Esophagus muscularis mucosa (tissue), 4 donors: ENCODE measurements at places on chromosomes 6 and 20. TPM values are rescaled to one million over a fixed set of nuclear protein-coding genes. Genes with fewer than 3 reads are reported as not detected.

GRCh38 chr6:42040856-42041480 is 9.4 kb upstream of the TAF8 start:
- H3K4me1 ChIP-seq, result peaks cover 69% of the 10 kb centered on the region
- H3K27me3 ChIP-seq, result no peaks in the 10 kb centered on the region

GRCh38 chr20:24762371-24762770 is 186.7 kb upstream of the CST7 start:
- no peaks in the 10 kb centered on the region for H3K27me3 ChIP-seq
- no peaks in the 10 kb centered on the region for H3K4me1 ChIP-seq
- H3K36me3 ChIP-seq, result no peaks in the 10 kb centered on the region
- H3K27ac ChIP-seq, result no peak overlapping the region
- H3K4me3 ChIP-seq, result no peak overlapping the region

- no peak overlapping the region for H3K27ac ChIP-seq
- DNase-seq, result no peak
- no peak overlapping the region for H3K4me3 ChIP-seq
- no peaks in the 10 kb centered on the region for H3K36me3 ChIP-seq
- no peaks in the 10 kb centered on the region for H3K27me3 ChIP-seq
Observed at GRCh38 chr6:95805699-95806098, 210.1 kb upstream of the FUT9 start.

DNA sequence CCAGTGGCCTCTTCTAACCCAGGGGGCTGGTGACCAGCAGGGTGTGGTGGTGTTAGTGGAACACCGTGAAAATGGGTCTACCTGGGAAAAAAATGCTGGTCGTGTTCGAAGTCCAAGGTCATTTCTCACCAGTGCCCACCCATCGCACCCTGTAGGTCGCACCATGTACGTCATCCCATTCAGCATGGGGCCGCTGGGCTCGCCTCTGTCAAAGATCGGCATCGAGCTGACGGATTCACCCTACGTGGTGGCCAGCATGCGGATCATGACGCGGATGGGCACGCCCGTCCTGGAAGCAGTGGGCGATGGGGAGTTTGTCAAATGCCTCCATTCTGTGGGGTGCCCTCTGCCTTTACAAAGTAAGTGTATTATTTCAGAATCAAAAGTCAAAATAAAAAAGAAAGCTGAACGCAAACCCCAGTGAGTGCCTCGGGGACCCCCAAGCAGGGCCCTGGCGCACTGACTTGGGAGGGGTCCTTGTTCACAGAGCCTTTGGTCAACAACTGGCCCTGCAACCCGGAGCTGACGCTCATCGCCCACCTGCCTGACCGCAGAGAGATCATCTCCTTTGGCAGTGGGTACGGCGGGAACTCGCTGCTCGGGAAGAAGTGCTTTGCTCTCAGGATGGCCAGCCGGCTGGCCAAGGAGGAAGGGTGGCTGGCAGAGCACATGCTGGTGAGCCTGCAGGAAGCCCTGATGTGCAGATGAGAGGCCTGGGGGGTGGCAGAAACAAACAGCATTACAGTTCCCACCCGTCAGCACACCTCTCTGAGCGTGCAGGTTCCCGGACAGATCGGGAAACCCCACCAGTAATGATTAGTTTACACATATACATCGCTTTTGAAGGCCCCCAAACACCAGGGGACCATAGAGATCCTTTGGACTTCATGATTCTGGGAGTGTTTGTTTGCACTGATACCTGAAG is 1.9 kb downstream of the PCK1 start:
- no peak overlapping the region for H3K4me3 ChIP-seq
- no peak for DNase-seq
- H3K27ac ChIP-seq, result no peak overlapping the region
- H3K36me3 ChIP-seq, result no peaks in the 10 kb centered on the region
- H3K4me1 ChIP-seq, result no peaks in the 10 kb centered on the region

DNA sequence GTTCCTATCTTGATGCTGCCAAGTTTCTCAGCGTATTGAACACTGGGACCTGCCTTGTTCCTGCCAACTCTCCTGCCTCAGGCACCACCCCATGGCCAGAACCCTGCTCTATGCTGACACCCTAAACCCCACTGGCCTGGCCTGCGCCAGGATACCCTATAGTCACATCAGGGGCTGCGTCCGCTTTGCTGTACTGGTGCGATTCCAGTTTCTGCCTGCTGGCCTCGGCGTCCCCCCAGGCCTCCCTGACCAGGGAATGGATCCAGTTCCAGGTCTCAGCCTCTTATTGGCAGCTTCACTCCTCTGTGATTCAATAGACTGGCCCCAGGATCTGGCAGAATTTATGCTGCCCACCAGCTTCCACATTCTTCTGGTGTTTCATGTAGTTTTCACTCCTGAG is 55.0 kb downstream of the GPR6 start:
- H3K27ac ChIP-seq, result no peak overlapping the region
- H3K27me3 ChIP-seq, result peaks cover 6% of the 10 kb centered on the region
- no peaks in the 10 kb centered on the region for H3K36me3 ChIP-seq

DNA sequence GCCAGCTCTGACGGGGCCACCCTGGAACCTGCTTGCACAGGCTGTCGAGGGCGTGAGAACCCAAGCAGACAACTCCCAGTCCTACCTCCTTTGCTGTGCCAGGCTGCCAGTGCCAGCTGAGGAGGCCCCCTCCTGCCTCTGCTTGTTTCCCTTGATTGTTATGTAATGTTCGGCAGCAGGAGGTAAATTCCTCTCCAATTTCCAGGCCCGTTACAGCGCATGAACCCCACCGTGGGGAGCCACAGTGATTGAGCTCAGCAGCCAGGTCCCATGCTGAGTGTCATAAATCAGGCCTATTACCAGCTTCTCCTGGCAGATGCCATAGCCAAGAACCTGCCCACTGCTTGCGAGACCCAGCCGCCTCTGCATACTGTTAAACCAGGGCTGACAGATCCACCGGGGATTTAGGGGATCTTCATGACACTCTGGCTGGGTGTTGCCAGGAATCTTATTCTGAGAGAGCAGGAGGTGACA is 320.5 kb downstream of the DHX35 start:
- no peaks in the 10 kb centered on the region for H3K27me3 ChIP-seq
- no peak overlapping the region for H3K27ac ChIP-seq
- H3K4me1 ChIP-seq, result no peaks in the 10 kb centered on the region
- no peaks in the 10 kb centered on the region for H3K36me3 ChIP-seq
- H3K4me3 ChIP-seq, result no peak overlapping the region

- DNase-seq, result no peak
- no peak overlapping the region for H3K27ac ChIP-seq
- H3K36me3 ChIP-seq, result no peaks in the 10 kb centered on the region
Observed at GRCh38 chr20:57223648-57224489, 42.6 kb downstream of the BMP7 start.

- H3K36me3 ChIP-seq, result no peaks in the 10 kb centered on the region
- no peak overlapping the region for H3K27ac ChIP-seq
- H3K4me3 ChIP-seq, result no peak overlapping the region
- no peak for DNase-seq
Observed at GRCh38 chr6:27862396-27863066, 49.7 kb downstream of the OR2B2 start.

The HECA gene
- total RNA-seq, result 53.2 TPM

The SNAP25 gene
- 4.8 TPM for total RNA-seq

The PHACTR3 gene
- 0.86 TPM for total RNA-seq

The SLC22A1 gene
- 0.26 TPM for total RNA-seq

The GDAP1L1 gene
- total RNA-seq, result 0.23 TPM

The LTA gene
- total RNA-seq, result not detected

The PBX2 gene
- 43.6 TPM for total RNA-seq

The BEND6 gene
- total RNA-seq, result 1.4 TPM
